MV-4-11 (cell line): ENCODE measurements at places on chromosomes 3 and 15.

GRCh38 chr15:47731230-47731629 lies 13.9 kb downstream of the SEMA6D start:
- DNase-seq: no peak

DNA sequence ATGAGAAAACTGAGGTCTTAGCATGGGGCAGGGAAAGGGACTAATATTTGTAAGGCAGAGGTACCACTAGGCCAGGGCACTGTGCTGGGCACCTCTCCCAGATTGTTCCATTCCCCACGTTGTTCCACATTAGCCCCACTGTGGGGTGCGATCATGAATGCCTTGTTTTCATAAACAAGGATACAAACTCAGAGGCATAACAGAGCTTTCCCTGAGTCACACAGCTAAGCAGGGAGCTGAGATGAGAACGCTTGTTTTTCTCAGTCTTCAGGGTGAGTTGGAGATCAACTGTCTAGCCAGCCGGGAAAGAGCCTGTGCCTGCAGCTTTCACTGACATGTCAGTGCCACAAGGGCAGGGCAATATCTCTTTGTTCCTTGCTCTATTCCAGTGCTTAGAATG lies 47.9 kb upstream of the ITGA11 start:
- DNase-seq: no peak

DNA sequence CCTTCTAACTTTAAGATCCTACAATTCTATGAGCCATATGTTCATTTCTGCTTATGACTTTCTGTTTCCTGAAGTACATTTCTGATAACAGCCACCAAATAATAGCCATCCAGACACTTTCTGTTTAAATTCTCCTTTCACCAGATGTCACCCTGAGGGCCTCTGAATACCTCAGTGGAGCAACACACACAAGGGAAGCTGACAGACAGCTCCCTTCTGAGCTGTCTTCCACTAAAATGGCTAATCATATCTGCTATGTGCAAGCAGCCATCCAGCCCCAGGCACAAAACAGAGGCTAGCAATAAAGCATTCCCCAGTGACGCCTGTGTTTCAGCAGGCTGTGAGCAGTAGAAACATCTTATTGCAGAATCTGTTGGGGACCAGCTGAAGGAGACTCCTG lies 666.6 kb upstream of the UBE2E2 start:
- DNase-seq: no peak

GRCh38 chr3:160738048-160738447 lies 18.0 kb upstream of the PPM1L start:
- peak; percentile 17 for DNase-seq

- DNase-seq: peak; percentile 66
Observed at GRCh38 chr3:132253262-132253878, 63.8 kb upstream of the ACP3 start.

GRCh38 chr3:125128861-125129501 lies 73.2 kb upstream of the HEG1 start:
- peak; percentile 94 for DNase-seq

GRCh38 chr15:86203462-86203861 lies 123.8 kb downstream of the AGBL1 start:
- DNase-seq: no peak

GRCh38 chr3:10389995-10390394 lies 69.1 kb upstream of the SEC13 start:
- DNase-seq: peak; percentile 92

DNA sequence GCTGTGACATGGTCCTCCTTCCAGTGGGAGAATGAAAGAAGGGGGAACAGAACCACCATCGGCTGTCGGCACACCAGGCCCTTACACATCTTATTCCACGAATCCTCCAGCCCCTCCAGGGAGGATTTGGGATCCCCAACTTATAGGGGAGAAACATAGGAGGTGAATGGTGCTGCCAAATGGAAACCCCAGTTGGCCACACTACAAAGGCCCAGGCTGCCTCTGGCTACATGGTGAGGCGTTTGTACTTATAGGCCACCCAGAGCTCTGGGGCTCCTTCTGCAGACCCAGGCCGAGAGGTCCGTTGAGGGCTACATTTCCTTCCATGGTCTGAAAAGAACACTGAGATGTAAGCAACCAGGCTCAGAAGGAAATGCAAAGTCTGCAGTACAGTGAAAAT lies 12.0 kb downstream of the AMOTL2 start:
- no peak for DNase-seq

DNA sequence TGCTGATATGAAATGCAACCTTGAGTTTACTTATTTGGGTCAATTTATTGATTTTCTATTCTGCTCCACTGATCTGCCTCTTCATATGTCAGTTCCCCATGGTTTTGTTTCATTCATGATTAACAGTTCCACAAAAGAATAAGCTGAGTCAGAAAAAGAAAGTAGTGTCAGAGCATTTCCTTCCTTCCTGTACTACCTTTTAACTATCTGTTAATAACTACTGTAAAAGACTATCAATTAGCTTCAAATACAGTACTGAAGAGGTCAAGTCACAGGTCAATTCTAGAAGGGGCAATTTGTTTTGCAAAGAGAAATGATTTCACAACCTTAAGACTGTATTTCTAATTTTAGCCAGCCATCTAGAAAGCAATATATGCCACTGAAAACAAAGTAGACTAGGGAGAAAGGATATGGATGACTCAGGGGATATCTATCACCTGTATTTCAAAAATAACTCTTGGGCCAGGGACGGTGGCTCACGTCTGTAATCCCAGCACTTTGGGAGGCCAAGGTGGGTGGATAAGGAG lies 129.5 kb downstream of the TFDP2 start:
- peak; percentile 34 for DNase-seq

DNA sequence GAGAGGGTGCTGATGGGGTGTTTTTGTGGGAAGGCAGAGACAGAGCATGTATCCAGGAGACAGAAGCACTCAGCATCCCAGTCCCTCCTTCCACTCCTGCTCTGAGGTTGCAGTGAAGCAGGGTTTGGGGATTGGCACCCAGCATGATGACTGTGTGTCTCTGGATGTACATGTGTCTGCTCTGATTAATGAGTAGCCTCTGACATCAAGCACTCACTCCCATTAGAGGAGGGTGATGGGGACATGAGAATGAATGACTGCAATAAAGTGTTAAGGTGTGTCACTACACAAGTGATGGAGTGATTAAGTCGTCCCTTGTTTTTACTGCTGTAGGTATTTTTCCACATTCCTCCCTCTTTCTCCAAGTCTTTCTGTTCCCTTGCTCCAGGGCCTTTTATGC lies 9.6 kb upstream of the MYZAP start:
- DNase-seq: no peak

DNA sequence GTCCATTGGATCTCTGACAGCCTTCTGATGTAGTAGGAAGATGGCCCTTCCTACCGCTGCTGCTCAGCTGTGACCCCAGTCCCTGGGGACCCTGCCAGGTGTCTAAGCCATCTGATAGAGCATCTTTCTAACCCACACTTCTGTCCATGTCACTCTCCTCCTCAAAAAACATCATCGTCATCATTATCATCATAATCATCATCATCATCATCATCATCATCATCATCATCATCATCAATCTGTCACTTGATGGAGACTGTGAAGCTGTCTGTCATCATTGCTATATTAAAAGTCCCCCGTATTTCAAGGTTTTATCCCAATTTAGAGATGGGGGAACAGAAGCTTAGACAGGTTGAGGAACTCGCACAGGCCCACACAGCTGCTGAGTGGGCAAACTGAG lies 75.1 kb upstream of the SLC6A11 start:
- no peak for DNase-seq

- DNase-seq: peak; percentile 57
Observed at GRCh38 chr3:180947761-180948390, 35.4 kb downstream of the FXR1 start.

- peak; percentile 44 for DNase-seq
Observed at GRCh38 chr15:31270767-31271166, 55.9 kb upstream of the KLF13 start.

- DNase-seq: no peak
Observed at GRCh38 chr3:27504749-27505148, 20.6 kb upstream of the SLC4A7 start.

GRCh38 chr3:112348943-112349342 lies 16.0 kb downstream of the CD200 start:
- DNase-seq: peak; percentile 47

DNA sequence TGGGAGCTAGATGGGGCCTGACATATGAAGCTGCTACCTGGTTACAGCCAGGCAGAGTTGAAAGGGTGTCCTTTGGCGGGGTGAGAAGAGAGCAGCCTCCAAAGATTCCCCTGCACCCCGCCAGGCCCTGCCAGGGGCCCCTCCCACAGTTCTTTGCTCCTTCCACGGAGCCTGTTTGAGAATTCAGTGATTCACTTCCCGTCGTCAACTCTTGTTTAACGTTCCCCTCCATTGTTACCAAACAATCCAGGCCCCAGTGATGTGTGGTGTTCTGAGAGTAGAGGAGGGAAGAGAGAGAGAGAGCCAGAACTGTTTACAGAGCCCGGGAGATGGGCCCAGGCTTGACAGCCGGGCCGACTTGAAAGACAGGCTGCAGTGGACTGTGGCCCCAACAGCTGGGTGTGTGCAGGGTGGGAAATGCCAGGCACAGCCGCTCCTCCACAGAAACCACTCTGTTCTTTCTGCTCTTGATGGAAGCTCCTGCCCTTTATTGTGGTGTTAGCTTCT lies 81.5 kb downstream of the SMAD3 start:
- peak; percentile 69 for DNase-seq

DNA sequence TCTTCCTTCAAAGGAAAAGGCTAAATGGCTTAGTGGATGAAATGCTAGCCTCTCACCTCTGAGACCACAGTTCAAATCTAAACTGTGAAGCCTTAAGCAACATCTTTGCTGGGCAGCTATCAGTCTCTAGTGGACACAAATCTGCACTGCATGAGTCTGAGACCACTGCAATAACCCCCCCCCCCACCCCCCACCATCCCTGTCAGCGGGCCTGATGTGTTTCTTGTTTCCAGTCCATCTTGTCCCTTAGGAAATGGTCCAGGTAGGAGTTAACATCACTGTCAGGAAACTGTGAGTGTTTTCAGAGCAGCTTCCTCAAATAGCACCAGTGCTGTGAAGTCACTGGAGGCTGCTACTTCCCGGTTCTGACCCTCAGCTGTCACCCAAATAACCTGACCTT lies 140.6 kb upstream of the TMCO5A start:
- DNase-seq: peak; percentile 3

GRCh38 chr3:2266606-2267005 lies 167.9 kb downstream of the CNTN4 start:
- no peak for DNase-seq

DNA sequence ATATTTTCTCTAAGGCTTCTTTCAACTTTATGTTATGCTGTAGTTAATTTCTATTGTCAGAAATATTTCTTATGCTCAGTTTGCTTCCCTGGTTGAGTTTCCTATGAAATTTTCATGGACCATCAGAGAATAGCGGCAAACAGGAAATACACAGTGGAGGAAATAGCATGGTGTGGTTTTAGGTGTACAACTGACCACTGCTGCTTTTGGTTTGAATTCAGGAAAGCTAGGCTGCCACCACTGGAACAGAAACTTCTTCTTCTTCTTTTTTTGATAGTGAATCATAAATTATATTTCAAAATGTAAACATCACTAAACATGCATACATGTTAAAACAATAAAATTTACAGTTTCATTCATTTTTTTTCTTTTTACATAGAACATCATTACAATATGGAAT lies 316.6 kb upstream of the TGFBR2 start:
- peak; percentile 79 for DNase-seq

DNA sequence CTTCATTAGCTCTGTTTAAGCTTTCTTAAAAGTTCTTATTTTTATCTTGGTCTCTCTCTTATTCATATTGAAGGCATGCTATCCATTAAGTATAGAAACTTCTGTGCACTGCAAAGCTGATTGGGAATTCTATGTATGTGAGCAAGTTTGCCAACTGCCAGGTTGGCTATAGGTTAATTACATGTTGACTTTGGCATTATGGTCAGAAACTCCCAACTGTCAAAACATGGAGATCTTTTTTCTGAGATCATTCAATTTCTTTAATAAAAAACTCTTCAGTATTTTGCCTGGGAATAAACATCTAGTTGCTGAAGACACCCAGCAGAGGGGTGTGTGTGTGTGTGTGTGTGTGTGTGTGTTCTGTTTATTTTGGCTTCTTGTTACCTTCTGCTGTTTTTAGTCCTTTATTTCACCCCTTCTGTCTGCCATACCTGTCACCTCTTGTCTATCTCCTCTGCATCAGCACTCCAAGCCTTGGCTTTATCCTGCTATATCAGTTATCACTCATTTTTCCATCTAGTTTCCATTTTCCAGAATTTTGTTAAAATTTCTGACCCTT lies 1.3 kb upstream of the ARL14 start:
- no peak for DNase-seq

DNA sequence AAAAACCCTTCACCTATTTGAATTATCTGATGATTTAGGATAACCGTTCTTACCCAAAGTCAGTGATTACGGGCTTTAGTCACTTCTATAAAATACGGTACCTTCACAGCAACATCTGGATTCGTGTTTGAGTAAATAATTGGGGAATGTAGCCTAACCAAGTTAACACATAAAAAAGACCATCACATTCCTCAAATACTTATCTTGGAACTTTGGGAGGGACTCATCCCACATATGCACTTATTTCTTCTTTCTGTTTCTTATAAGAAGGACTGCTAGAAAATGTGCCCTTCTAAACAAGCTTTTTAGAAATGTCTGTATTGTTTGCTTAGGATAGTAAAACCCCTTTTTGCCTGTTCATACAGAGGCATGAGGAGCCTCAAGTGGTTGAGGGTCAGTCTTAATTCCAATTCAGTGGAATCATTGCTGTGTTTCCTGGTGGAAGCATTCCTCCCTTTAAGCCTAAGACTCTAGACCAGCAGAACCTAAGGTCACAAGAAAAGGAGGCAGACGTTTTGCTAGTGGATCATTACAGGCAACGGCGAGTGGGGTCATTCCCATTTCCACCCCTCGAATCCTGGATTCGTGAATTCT lies 67.5 kb downstream of the TMEM44 start:
- no peak for DNase-seq

GRCh38 chr15:23072633-23073032 lies 33.3 kb upstream of the TUBGCP5 start:
- no peak for DNase-seq

GRCh38 chr3:114441386-114441785 lies 147.6 kb downstream of the TIGIT start:
- DNase-seq: no peak

DNA sequence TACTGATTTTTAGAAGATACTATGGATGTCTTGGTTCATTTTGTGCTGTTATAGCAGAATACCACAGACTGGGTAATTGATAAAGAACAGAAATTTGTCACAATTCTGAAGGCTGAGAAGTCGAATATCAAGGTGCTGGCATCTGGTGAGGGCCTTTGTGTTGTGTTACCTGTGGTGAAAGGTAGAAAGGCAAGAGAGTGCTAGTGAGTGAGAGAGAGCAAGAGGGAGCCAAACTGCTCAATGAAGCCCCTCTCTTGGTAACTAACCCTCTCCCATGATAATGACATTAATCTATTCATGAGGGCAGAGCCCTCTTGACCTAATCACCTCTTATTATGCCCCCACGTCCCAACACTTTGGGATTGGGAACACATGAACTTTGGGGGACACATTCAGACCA lies 31.3 kb downstream of the PDCD6IP start:
- no peak for DNase-seq

GRCh38 chr3:171939578-171939977 lies 96.4 kb downstream of the TMEM212 start:
- no peak for DNase-seq

- peak; percentile 59 for DNase-seq
Observed at GRCh38 chr3:188949996-188950395, 221.8 kb upstream of the TPRG1 start.
